Hematopoietic multipotent progenitor cell treated with erythropoietin and hydrocortisone succinate and interleukin-3 and kit ligand, for 4 days (in vitro differentiated cells): ENCODE measurements at places on chromosomes 5 and 9.

- peak; percentile 37 for DNase-seq
These were observed 34.0 kb upstream of the NCS1 start for GRCh38 chr9:130138171-130138653.

DNA sequence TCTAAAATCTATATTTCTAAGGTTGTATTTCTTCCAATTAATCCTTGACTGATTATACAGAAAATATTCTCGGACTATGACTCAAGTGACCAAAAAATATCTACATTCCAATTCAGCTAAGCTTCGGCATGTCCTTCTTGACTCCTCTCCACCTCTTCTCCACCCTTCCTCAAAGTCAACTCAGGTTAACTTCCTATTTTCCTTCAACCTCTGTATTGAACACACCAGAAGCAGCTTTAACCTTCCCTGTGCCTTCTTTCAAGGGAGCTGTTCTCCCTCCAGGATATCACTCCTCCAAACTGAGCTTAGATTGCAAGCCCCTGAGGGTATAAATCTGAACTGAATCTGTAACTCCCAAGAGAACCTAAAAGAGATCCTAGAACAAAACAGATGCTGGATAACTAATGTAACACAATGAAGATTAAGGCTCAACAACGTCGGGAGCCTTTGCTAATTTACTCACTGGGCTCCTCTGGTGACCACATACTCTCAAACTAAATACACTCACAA lies 1.1 kb downstream of the SLCO4C1 start:
- no peak for DNase-seq

DNA sequence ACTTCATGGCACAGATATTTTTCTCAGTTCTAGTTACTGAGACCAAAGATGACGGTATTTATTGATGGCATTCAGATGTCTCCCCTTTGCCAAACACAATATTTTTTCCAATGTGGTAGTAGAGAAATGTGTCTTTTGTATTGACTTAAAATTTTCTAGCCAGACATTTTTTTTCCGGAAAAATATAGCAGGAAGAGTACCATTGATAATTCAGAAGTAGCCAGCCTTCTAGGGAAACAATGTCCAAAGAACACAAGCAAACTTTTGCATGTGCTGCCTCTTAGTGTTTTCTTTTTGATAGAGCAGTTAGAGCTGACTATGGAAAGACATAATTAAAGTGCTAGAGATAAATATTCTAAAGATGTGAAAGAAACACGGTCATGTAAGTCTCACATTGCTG lies 231.4 kb downstream of the MARCHF11 start:
- no peak for DNase-seq

GRCh38 chr9:78320875-78321496 lies 24.1 kb downstream of the PSAT1 start:
- no peak for DNase-seq

GRCh38 chr9:34547960-34548611 lies 25.3 kb upstream of the ENHO start:
- DNase-seq, result peak; percentile 68

GRCh38 chr9:96108691-96109380 lies 193.1 kb downstream of the HSD17B3 start:
- no peak for DNase-seq

- peak; percentile 22 for DNase-seq
These were observed 383.4 kb downstream of the ENC1 start for GRCh38 chr5:74257060-74257527.

DNA sequence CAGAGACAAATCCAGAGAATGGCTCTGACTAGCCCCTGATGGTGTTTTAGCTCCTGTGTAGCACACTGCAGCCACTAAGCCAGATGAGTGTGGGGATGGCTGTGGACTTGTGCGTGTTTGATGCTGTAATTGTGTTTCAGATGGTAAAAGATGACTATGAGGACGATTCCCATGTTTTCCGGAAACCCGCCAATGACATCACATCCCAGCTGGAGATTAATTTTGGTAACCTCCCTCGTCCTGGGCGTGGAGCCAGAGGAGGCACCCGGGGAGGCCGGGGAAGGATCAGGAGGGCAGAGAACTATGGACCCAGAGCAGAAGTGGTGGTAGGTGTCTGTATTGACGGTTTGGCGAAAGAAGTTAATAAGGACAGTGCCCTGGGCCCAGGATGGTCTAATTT lies 38.0 kb downstream of the HABP4 start:
- no peak for DNase-seq
